ENCODE measurements at places on chromosomes 5 and 9. TPM values are rescaled to one million over a fixed set of nuclear protein-coding genes. Genes with fewer than 3 reads are reported as not detected.

- no peak overlapping the region for H3K27ac ChIP-seq
- H3K4me1 ChIP-seq, result no peaks in the 10 kb centered on the region
- no peaks in the 10 kb centered on the region for H3K27me3 ChIP-seq
Observed at GRCh38 chr9:123174887-123175518, 93.4 kb downstream of the STRBP start.

- H3K4me1 ChIP-seq, result no peaks in the 10 kb centered on the region
- no peaks in the 10 kb centered on the region for H3K27me3 ChIP-seq
- no peaks in the 10 kb centered on the region for H3K36me3 ChIP-seq
- no peak overlapping the region for H3K4me3 ChIP-seq
Observed at GRCh38 chr5:169832845-169833244, 147.4 kb downstream of the INSYN2B start.

GRCh38 chr5:135429301-135430134 lies 17.6 kb downstream of the DCANP1 start:
- H3K36me3 ChIP-seq, result no peaks in the 10 kb centered on the region
- no peaks in the 10 kb centered on the region for H3K4me1 ChIP-seq
- H3K4me3 ChIP-seq, result no peak overlapping the region
- DNase-seq, result no peak

GRCh38 chr9:130484362-130485072 lies 39.8 kb downstream of the ASS1 start:
- H3K27ac ChIP-seq, result no peak overlapping the region
- no peaks in the 10 kb centered on the region for H3K4me1 ChIP-seq
- H3K27me3 ChIP-seq, result no peaks in the 10 kb centered on the region

DNA sequence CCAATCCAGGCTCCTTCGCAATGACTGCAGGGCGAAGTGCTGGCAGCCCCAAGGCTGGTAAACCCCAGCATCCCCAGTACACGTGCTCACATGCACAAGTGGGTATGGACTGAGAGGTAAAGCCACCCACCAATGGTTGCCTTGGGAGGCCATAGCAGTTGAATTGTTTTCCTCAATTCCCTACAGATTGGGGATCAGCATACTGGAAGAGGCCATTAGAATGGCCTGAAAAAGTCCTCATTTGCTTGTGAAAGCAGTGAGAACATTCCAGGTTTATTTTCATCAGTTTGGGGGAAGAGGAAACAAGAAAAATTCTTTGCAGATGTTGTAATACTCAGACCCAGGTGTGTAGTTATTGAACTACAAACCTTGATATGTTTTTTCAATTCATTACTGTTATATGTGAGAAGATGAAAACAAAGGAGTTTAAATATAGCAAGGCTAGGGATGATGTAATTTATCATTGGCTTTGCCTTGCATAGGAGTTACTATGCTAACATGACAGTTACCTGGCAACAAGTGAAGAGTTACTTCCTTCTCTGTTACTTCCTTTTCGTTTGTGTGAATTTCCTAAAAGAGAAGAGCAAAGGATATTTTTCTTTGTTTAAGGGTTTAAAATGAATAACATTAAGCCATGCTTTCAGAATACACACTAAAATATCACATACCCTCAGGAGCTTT lies 36.4 kb downstream of the MTMR12 start:
- H3K27ac ChIP-seq, result no peak overlapping the region
- DNase-seq, result no peak
- no peak overlapping the region for H3K4me3 ChIP-seq
- H3K4me1 ChIP-seq, result no peaks in the 10 kb centered on the region
- H3K27me3 ChIP-seq, result no peaks in the 10 kb centered on the region

- no peak overlapping the region for H3K4me3 ChIP-seq
- H3K36me3 ChIP-seq, result no peaks in the 10 kb centered on the region
- no peaks in the 10 kb centered on the region for H3K27me3 ChIP-seq
- no peak overlapping the region for H3K27ac ChIP-seq
- H3K4me1 ChIP-seq, result no peaks in the 10 kb centered on the region
- no peak for DNase-seq
Observed at GRCh38 chr9:27659001-27659400, 85.7 kb upstream of the C9orf72 start.

DNA sequence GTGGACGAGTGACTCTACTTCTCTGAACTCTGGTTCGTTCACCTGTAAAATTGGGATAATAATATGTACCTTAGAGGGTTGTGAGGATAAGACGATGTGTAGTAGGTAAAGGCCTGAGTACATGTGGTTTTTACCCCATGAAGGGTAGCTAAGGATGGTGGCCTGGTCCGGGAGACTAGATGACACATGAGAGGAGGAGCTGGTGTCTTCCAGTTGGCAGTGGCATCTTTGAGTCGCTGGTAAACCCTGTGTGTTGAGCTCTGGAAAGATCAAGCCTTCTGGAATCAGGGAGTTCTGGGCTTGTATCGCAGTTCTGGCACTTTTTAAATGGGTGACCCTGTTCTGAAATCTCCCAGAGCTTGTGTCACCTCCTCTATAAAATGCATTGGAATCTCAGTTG lies 166.4 kb upstream of the ZNF618 start:
- no peaks in the 10 kb centered on the region for H3K27me3 ChIP-seq
- H3K27ac ChIP-seq, result no peak overlapping the region
- no peaks in the 10 kb centered on the region for H3K36me3 ChIP-seq
- no peaks in the 10 kb centered on the region for H3K4me1 ChIP-seq
- no peak overlapping the region for H3K4me3 ChIP-seq
- DNase-seq, result no peak

Gene CCDC112
- 7.3 TPM for total RNA-seq

Gene FGD3
- 13.4 TPM for total RNA-seq

Gene DMRT2
- total RNA-seq, result 0.69 TPM

Gene SLIT3
- 85.0 TPM for total RNA-seq

Gene ARID3C
- total RNA-seq, result not detected

Data from aorta (tissue), 5 donors.